ENCODE measurements at places on chromosomes 13 and 19. TPM values are rescaled to one million over a fixed set of nuclear protein-coding genes. Genes with fewer than 3 reads are reported as not detected.

DNA sequence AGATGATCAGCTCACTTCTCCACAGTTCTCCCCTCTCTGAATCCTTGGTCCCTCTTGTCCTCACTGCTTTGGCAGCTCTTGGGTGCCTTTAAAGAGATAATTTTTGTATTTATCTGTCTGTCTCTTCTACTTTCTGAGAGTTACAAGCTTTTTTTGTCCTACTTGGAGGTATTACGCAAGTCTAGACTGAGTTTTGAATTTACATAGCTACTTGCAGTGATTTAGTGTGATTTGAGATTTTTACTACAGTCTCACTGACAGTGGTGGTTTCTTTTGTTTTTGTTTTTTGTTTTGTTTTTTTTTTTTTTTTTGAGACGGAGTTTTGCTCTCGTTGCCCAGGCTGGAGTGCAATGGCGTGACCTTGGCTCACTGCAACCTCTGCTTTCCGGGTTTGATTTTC, 22.1 kb downstream of the URI1 start:
- no peak for DNase-seq

DNA sequence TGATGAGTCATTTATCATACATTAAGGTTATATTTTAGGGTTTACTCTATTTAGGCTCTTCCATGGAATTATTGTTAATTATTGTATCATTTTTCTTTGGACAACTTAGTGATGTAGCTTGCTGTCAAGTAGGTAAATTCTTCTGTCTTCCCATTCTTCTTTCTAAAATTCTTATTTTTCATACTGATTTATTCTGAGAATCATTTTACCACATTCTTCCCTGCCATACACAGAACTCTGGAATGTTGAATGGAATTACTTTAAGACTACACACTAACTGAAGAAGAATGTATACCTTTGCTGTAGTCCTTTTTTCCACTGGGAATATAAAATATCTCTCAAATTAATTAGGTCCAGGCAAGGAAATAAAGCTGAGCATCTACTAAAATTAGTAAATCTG, 24.5 kb upstream of the SLC7A1 start:
- DNase-seq = no peak

The PTPRH gene
- polyA plus RNA-seq = 4.3 TPM

The WBP4 gene
- polyA plus RNA-seq = 10.6 TPM

GRCh38 chr13:75661443-75661842, 25.3 kb downstream of the LMO7 start:
- no peak for DNase-seq

The FEM1A gene
- 5.6 TPM for polyA plus RNA-seq

The LGALS14 gene
- not detected for polyA plus RNA-seq

The CYP4F12 gene
- not detected for polyA plus RNA-seq

The RGCC gene
- 7.8 TPM for polyA plus RNA-seq

Measured in BJ (cell line).